Fibroblast of skin of abdomen (primary cell): ENCODE measurements at places on chromosomes 11 and 22.

DNA sequence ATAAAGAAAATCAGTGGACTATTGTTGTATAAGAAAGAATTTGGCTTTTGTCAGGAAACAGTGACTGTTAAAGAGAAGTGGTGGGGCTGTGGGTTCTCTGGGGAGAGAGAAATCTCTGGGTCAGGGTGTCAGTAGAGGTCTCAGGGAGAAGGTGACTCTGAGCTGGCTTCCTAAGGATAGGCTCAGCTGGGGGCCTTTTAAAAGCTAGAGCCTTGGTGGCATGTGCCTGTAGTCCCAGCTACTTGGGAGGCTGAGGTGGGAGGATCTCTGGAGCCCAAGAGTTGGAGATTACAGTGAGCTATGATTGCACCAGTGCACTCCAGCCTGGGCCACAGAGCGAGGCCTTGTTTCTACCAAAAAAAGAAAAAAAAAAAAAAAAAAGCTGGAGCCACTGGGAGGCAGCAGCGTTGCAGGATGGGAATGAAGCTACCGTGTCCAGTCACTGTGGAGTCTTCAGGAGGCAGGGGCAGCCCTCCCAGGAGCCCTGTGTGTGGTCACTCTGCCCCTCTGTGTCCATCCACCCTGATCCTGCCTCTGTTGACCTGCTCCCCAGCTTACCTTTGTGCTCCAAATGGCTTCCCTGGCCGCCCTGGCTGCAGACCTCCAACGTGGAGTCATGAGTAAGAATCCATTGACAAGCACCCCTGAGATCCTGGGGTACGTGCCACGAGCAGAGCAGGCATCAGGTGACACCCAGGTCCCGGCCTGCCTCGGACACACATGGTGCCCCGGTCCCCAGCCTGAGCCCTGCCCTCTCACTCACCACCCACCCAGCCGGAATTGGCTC, 5.4 kb upstream of the MIF start:
- DNase-seq, result peak; percentile 21

- DNase-seq, result no peak
Observed at GRCh38 chr11:44224867-44225501, 85.0 kb downstream of the ALX4 start.

DNA sequence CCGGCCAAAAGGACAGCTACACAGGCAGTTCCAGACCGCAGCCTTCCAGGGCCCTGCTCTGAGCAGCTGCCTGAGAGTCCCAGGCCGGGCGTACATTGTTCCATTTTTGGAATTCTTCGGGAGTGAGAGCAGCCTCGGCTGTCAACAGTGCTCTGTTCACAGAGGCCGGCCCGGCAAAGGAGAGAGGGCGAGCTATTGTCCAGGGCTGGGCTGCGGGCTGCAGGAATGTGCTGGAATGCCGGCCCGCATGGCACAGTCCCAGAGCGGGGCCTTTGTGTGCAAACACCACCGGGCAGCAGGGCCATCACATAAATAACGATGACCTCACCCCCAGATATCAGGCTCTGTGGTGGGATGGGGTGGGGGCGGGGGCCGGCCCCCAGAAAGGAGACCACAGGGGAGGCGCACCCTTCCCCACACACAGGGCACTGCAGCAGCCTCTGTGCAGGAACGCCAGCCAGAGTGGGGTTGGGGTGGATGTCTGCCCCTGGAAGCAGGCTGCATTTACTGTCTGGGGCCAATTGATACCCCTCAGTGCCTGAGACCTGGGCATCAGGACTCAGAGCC, 15.8 kb downstream of the LINC01488 start:
- DNase-seq, result peak; percentile 98

- peak; percentile 38 for DNase-seq
Observed at GRCh38 chr11:2269601-2270321, 627 bp downstream of the ASCL2 start.

- no peak for DNase-seq
Observed at GRCh38 chr11:134752526-134752925, 340.5 kb upstream of the B3GAT1 start.

- DNase-seq, result no peak
Observed at GRCh38 chr22:48205790-48206189, 1443.3 kb downstream of the TBC1D22A start.

DNA sequence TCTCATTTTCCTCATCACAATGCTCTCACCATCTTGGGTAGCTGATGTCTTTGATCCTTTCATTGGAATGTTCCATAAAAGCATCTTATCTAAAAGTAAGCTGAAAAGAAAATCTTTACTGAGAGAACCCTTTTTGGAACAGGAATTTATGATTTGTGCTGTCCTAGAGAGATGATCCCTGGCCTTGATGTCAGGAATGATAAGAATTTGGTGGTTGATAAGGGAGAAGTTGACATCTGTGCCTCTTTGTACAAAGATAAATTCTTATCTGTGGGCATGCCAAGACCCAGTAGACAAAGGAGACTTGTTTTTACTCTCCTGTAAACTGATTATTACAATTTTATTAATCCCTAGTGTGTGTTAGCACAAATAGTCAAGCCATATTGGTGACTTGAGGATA, 36.9 kb downstream of the NAALAD2 start:
- no peak for DNase-seq

DNA sequence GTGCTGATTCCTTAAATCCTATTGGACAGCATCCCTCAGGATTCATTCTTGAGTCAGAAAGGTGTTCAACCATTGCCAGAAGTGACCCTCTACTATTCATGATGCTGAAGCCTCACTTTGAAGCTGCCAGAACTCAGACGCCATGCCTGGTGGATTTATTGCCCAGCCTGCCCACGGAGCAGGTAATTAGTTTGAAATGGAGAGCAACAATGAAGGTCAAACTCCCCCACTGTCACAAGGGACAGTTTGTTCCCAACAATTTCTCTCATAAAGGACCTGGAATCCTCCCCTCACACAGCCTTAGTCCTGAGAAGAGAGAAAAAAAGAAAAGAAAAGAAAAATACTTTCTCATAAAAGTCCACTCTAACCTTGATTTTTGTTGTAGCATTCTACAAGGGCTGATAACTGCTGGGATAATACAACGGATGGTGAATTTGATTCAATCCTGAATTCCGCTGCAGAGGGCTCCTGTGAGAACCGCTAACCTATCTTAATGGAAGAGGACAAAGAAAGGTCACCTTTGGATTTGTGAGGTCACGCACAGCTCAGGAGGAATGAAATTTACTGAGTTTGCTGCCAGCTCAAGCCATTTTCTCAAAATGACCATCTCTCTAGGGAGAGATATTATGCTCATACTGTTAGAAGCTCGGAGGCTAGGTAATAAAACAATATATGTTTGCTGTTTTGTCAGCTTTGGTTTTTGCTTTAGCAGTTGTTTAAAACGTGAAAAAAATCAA, 161.6 kb upstream of the SYN3 start:
- no peak for DNase-seq

- no peak for DNase-seq
Observed at GRCh38 chr11:12755510-12756453, 81.6 kb downstream of the TEAD1 start.

DNA sequence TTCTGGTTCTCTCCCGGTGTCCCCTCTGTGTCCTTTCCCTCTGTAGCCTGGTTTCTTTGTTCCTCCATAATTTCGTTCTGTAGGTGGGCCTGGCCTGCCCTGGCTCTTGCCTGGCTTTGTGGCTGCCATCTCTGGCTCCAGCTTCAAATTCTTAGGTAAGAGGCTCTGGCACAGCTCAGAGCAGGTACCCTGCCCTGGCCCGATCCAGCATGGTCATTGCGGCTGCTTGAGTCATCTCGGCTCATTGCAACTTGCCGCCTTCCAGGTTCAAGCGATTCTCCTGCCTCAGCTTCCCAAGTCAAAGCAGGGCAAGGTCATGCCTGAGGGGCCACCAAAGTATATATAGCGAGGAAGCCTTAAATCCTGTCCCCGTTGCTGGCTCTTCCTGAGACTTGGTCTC, 76.0 kb downstream of the OSBP2 start:
- no peak for DNase-seq

DNA sequence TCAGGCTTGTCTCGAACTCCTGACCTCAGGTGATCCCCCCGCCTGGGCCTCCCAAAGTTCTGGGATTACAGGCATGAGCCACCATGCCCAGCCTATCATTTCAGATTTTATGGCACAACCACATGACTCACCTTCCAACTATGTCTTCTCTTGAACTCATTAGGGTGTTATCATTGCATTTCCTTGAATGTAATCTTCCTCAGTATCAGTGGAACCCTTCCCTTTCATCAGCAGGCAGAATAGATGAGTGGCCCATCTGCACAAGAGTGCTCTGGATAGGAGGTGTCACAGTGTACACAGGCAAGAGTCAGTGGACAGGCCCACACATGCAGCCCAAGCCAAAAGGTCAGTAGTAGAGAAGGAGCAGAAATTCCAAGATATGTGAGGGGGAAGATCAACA, 29.1 kb upstream of the AQP11 start:
- peak; percentile 55 for DNase-seq

DNA sequence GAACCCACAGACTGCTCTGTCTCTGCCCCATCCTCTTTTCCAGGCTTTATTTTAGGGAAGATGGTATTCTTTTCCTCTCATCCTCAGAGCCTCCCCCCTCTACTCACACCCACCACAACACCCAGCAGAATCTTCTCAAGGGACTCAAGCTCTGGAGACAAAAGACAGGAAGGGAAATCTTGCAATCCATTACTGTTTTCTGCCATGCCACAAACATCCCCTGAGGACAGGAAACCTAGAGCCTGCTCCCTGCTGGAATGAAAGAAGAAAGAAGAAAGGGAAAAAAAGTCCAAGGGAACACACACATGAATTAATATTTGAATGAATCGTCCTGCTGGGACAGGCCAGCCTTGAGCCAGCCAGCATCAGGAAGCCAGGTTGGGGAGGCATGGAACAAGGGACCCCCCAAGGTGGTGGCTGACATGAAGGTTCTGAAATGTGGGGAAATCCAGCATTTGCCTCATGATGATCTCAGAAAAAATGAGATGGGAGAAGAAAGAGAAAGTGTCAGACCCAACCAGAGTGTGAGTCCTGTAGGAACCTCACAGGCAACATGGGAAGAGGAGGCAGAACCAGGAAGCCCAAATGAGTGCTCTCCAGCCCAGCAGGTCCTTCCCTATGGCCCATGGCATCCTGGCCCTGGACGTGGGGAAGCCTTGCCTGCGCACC, 34.0 kb downstream of the SLCO2B1 start:
- no peak for DNase-seq

DNA sequence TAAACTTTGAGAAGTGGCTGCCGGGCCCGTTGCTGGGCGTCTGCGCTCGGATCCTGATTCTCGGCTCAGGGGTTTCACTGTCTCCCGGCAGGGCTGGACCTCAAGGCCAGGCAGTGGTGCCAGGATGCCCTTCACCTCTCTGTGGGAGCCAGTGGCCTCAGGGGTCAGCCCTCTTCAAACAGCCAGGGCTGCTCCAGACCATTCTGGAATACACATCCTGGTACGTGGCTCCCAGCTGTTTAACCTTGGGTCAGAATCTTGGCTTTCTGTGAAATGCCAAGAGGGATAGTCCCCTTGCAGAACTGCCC, 70.5 kb downstream of the MPPED1 start:
- DNase-seq, result no peak
